ENCODE measurements at places on chromosomes 4 and X. TPM values are rescaled to one million over a fixed set of nuclear protein-coding genes. Genes with fewer than 3 reads are reported as not detected.
A peak's percentile ranks its signal among the peaks of the same experiment; 100 is the strongest.

DNA sequence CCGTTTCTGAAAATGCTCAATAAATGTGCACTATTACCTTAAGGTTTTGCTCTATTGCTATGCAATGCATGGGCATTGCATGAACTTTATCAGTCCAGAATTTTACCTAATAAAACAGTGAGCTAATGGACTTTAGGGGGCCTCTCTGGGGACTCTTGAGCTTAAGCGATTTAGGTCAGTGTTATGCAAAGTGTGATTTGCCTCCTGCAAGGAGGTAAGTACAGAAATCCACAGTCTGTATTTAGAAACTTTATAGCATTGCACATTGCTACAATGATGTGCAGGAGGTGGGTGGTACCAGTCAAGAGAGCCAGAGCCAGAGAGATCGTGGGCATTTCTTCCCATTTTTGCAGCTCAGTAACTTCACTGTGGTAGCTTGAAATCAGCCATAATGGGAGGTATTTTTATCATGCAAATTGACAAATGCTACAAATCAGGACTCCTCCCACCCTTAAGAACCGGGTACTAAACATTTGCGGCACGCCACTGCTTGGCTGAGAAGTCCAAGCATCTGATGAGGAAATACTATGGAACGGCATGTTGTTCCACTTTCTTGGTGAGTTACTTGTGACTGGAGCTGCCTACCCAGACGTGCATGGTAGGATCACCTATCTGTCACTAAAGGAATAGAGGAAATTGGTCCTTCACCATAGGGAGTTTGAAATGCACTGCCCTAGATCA is 174.6 kb upstream of the PGRMC2 start:
- H3K27me3 ChIP-seq = no peaks in the 10 kb centered on the region
- H3K27ac ChIP-seq = no peak overlapping the region
- H3K4me3 ChIP-seq = no peak overlapping the region
- no peak for DNase-seq
- H3K36me3 ChIP-seq = no peaks in the 10 kb centered on the region

Gene IQCM
- total RNA-seq = not detected

GRCh38 chr4:10197952-10198351 is 81.4 kb upstream of the WDR1 start:
- DNase-seq = no peak
- H3K4me3 ChIP-seq = no peak overlapping the region
- H3K36me3 ChIP-seq = no peaks in the 10 kb centered on the region
- H3K4me1 ChIP-seq = no peaks in the 10 kb centered on the region
- peaks cover 6% of the 10 kb centered on the region for H3K27me3 ChIP-seq
- no peak overlapping the region for H3K27ac ChIP-seq

DNA sequence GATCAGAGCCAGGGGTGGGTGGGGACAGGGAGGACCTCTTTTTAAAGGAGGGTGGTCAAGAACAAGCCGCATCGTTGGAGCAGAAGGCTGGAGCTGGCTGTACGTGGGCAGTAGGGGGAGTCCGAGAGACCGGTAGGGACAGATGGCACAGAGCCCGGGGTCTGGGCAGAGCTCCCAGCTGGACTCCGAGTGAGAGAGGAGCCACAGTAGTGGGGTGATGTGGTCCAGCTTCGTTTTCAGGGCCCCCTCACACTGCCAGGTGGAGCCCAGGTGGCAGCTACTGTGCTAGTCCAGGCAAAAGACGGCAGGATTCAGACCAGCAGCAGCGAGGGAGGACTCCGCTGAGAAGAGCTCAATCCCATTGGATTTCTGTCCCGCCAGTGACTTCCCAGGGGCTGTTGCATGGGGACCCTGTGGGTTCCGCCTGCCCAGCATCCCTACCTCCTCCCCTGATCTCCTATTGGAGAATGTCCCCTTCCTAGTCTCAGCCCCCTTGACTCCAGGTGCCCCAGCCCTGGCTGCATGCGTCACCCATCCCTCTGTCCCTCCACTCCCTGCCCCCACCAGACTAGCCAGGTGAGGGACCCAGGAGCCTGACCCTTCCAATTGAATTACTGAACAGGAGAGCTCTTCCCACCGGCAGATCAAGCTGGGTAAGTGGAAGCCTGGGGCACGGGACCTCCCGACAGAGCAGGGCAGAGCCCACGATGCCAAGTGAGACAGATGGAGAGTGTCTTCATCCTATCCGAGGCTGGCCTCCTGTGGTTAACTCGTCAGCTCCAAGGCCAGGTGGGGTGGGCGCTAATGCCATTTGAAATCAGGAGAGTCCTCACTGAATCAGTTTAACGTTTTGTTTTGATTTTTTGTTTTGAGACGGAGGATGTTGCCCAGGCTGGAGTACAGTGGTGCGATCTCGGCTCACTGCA is 2.9 kb downstream of the ARHGAP4 start:
- no peak for DNase-seq
- no peak overlapping the region for H3K27ac ChIP-seq
- H3K4me1 ChIP-seq = peaks cover 19% of the 10 kb centered on the region

Gene BST1
- total RNA-seq = 0.54 TPM

DNA sequence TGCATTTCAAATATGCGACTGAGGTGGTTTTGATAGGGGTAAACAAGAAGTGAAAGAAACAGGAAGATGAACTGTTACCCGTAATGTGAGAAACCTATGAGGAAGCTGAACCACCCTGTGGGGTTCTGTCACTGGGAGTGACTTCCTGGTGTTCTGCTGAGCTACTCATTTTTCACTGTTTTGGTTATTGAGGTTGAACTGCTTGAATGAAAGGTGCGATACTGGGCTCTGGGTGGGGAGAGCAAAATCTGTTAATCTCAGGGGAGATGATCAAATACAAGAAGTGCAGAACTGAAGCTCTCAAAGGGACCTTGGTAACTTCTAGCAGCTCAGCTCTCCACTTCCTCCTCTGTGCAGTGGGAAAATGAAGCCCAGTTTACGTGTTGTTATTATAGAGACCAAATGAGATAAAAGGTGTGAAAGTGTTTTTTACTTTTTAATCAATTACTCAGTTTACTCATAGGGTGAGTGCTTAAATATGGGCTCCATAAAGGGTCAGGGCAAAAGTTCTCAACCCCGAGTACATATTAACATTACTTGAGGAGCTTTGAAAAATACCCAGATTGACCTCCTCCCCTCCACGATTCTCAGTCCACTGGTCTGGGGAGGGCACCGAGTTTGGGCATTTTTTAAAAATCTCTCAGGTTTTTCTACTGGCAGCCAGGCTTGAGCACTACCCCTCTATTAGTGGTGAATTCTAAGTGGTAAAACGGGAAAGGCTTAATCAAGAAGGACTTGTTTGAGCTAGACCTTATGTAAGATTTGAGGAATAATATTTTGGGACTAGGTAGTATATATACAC is 66.7 kb downstream of the COQ2 start:
- H3K4me3 ChIP-seq = no peak overlapping the region
- no peaks in the 10 kb centered on the region for H3K27me3 ChIP-seq
- DNase-seq = peak; percentile 42
- H3K27ac ChIP-seq = no peak overlapping the region
- H3K4me1 ChIP-seq = peaks cover 9% of the 10 kb centered on the region
- H3K36me3 ChIP-seq = no peaks in the 10 kb centered on the region

DNA sequence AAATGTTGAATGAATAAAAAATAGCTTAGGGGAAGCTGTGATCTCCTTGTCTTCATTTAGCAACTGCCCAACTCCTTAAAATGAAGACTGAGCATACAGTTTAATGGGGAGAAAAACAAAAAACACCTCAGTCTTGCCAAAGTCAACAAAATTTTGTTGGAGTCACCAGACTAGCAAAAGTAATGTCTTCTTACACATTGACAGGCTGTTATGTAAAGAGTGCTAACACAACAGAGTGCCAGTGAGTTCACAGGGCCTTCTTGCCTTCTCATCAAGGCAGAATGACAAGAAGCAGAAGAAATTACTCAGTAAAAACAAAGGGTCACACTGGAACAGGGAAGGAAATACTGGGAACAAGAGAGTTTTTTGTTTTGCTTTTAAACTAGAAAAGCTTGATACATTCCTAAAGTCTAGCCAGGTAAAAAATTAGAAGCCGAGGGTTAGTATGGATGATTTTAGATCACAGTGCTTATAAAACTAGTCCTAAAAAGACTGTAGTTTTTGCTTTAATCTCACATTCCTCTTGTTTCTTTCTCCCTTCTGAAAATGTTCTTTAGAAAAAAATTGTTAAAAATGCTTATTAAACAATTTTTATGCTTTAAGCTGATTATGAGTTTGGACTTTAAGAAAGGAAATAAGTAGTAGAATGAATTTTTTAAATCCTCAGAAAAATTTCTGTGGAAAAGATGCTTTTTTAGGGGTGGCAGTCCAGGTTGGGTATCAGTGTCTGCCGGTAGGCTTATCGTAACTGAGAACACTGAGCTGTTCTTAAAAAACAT is 38.7 kb upstream of the FRAS1 start:
- no peak overlapping the region for H3K4me3 ChIP-seq
- H3K4me1 ChIP-seq = peaks cover 3% of the 10 kb centered on the region
- DNase-seq = no peak
- H3K36me3 ChIP-seq = no peaks in the 10 kb centered on the region

Gene IL13RA2
- total RNA-seq = not detected

Gene XG
- total RNA-seq = 0.76 TPM

Gene PAGE4
- not detected for total RNA-seq

DNA sequence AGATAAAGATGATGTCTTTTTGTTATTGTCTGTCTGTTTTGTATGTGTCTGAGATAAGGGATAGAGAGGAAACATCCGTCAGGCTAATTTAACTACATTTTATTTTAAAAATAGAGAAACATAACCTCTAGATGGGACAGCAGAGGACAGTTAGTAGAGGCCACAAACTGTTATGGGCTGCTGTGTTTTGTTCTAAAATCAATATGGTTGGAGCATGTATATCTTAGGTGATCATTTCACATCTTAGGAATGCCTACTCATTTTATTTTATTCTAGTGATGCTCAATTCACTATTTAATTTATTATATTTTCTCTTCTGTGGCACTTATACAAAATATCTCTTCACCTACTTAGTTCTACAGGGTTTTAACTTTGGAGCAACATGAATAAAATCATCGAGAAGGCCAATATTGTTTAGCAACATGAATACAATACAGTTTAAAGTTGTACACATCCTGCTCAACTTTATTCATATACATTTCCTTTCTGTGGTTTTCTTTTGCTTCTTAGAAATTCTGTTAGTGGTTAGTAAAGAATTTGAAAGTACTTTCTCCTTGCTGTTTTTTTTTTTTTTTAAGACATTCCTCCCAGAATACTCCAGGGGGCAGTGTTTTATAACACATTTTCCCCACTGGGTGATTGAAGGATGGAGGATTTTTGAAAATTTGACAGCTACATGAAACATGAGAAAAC is 392.9 kb downstream of the UNC5C start:
- peaks cover 6% of the 10 kb centered on the region for H3K4me1 ChIP-seq
- no peak overlapping the region for H3K4me3 ChIP-seq
- H3K27ac ChIP-seq = no peak overlapping the region
- H3K36me3 ChIP-seq = no peaks in the 10 kb centered on the region
- H3K27me3 ChIP-seq = no peaks in the 10 kb centered on the region

Measured in osteocyte (in vitro differentiated cells).